ENCODE measurements at places on chromosomes 2 and 18.

GRCh38 chr2:222525811-222526210 is 101.5 kb downstream of the SGPP2 start:
- no peak for DNase-seq

- DNase-seq: no peak
Measured at GRCh38 chr2:27799646-27800010, 28.1 kb downstream of the MRPL33 start.

GRCh38 chr2:902584-902983 is 48.1 kb upstream of the SNTG2 start:
- DNase-seq: no peak

GRCh38 chr18:63399300-63399699 is 23.0 kb downstream of the VPS4B start:
- no peak for DNase-seq

- DNase-seq: peak; percentile 14
Measured at GRCh38 chr2:205706769-205707381, 24.6 kb downstream of the NRP2 start.

DNA sequence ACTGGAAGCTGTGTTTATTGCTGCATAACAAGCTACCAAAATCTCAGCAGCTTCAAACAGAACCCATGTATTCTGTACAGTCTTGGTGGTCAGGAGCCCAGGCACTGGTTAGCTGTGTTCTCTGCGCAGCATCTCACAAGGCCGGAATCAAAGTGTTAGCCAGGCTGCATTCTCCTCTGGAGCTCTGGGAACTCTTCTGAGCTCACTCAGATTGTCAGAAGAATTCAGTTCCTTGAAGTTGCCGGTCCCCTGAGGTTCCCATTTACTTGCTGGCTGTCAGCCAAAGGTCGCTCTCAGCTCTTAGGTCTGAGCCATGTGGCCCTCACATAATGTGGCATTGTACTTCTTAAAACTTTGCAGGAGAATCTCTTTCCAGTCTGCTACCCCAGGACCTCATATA is 123.6 kb upstream of the SMIM21 start:
- no peak for DNase-seq

- DNase-seq: peak; percentile 75
Measured at GRCh38 chr2:10765461-10765860, 44.0 kb downstream of the ATP6V1C2 start.

DNA sequence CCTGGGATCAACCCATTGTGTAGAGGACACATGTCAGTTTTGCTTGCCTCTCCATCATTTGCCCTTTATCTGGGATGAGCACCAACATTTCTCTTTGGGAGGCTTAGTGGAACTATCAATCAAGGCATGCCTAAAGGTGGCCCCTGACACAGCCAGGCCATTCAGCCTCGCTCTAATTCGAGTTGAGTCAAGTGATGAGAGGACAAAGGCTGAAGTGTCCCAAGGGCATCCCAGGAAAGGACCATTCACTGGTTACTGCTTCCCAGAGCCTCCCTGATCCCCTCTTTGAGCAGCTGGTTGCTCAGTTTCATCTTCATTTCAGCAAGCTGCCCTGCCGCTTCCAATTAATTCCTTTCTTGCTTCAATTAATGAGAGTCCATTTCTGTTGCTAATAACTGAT is 63.5 kb downstream of the DNER start:
- DNase-seq: no peak

- DNase-seq: no peak
Measured at GRCh38 chr2:187003611-187004010, 154.6 kb upstream of the ZSWIM2 start.

- DNase-seq: peak; percentile 54
Measured at GRCh38 chr2:190679813-190680591, 31.1 kb downstream of the NAB1 start.

- DNase-seq: no peak
Measured at GRCh38 chr18:25075331-25075730, 276.6 kb downstream of the ZNF521 start.

- DNase-seq: no peak
Measured at GRCh38 chr2:190674966-190675650, 26.2 kb downstream of the NAB1 start.

DNA sequence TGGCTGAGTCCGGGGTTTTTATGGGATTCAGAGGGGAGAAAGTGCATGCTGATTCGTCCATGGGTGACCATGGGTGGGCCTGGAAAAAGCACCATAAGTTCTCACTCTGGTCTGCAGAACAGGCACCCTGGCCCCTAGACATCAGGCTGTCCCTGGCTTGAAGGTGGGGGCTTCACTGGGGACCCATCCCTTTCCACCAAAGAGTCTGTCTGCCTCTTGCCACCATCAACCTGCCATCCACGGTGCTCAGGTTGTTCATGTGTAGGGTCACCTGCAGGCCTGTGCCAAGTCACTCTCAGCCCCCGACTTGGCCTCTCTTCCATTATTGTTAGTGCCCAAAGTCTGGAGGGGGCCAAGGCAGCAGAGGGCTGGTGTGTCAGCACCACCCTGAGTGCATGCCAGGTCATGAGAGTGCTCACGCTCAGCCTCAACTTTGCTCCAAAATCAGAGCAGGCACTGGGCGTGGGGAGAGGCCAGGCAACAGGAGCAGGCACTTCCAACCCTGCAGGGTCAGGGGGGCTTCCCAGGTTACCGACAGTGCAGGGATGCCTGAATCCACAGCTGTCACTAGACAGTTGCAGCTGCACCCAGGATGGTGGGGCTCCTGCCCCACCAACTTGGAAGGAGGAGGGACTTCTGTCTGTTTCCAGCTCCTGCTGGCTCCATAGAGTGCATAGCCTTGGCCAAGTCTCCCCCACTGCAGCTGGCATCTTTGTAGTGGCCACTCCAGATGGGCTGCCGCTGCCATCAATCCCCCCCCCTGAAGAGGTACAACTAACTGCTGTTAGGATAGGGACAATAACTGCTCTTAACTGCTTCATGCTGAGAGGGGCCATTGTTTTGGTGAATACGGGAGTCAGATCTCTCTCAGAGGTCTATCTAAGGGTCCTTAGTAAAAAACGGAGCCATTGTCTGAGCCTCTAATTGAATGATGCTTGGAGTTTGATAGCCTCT is 209.3 kb downstream of the AKAIN1 start:
- DNase-seq: no peak
